Cortex of kidney (tissue), 1 donor: ENCODE measurements at places on chromosomes 11 and 22.

GRCh38 chr22:30309951-30310741 is 16.6 kb downstream of the TBC1D10A start:
- DNase-seq, result no peak

- no peak for DNase-seq
Observed at GRCh38 chr11:72834905-72835304, 20.7 kb downstream of the ATG16L2 start.

- no peak for DNase-seq
Observed at GRCh38 chr22:45357490-45357889, 47.8 kb downstream of the FAM118A start.

- no peak for DNase-seq
Observed at GRCh38 chr11:77175021-77175842, 47.2 kb downstream of the MYO7A start.

- DNase-seq, result no peak
Observed at GRCh38 chr11:63951779-63952536, 13.2 kb downstream of the NAA40 start.
